ENCODE measurements at places on chromosomes 3 and 15.

DNA sequence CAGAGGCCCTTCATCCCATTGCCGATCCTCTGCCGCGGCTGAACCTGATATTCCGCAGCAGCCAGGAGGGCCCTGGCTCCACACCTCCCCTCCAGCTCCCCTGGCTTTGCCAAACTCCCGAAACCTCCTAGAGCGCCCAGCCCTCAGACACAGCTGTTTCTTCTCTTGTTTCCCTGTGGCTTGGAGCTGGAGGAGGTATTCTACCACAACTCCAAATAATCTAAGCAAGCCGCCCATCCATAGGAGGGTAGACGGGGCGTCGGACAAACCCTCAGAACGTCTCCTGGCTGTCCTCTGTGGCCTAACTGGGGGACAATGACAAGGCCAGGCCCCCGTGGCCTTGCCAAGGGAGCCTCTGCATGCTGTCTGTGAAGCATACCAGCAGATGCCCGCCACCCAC lies 10.4 kb downstream of the PLA2G4D start:
- DNase-seq: no peak

DNA sequence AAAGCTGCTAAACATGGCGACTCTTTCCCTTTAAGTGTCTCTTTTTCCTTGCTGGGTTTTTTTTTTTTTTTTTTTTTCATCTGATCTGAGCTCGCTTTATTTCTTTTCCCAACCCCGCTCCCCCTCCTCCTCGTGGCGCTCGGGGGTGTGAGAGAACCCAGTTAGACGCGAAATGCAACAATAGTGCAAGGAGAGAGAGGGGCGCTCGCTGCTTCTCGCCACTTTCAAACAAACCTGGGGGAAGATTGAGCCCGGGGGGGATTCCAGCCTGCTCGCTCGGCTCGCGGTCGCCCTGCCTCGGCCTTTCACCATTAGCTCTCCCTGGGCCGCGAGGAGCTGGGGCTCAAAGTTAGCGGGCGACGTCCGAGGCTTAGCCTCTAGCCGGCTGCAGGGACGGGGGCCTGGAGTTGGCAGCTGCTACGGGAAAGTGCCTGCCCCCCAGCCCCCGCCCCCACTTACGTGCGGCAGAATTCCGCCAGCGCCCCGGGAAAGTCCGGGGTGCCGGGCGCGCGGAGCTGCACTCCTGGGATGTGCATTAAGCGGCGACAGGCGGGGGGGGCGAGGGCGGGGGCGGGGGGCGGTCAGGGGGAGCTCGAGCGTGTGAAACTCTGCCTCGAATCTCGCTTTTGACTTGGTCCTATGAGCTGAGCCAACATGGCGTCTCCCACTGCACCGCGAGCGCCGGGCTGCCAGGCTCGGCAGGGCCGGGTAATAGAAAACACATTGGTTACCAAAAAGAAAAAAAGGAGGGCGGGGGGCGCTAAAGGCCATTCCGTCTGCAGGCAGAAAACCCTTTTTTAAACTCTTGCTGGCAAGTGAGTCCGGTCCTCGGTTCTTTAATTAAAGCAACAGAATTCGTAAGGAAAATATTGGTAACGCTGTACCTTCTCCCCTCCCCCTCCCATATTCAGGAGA lies 10.4 kb downstream of the NR2F2 start:
- DNase-seq: peak; percentile 80

DNA sequence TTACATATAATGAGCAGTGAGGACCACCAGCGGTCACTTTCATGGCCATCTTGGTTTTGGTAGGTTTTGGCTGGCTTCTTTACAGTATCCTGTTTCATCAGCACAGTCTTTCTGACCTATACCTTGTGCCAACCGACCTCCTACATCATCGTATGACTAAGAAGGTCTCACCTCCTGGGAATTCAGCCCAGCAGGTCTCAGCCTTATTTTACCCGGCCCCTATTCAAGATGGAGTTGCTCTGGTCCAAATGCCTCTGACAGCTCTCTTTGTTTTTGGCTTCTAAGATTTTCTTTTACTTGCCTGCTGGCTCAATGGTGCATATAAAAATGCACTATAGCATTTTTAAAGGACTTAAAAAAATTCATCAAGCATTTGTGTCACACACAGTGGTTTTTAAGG lies 3.2 kb upstream of the MME start:
- no peak for DNase-seq

DNA sequence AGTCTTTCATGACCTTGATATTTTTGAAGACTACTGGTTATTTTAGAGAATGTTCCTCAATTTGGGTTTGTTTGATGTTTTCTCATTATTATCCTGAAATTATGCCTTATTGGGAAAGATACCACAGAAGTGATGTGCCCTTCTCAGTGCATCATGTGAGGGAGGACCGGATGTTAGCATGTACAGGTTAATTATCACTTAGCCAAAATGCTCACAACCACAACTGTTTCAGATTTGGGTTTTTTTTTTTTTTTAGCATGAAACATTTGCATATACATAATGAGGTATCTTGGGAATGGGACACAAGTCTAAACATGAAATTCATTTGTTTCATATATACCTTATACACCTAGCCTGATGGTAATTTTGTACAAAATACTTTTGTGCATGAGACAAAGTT lies 59.8 kb downstream of the PIK3R4 start:
- DNase-seq: no peak

- DNase-seq: no peak
These were observed 48.1 kb upstream of the USP3 start for GRCh38 chr15:63456258-63456657.

GRCh38 chr15:69298354-69298696 lies 387 bp upstream of the PAQR5 start:
- no peak for DNase-seq

GRCh38 chr15:88637436-88637835 lies 1.4 kb upstream of the ISG20 start:
- DNase-seq: no peak

DNA sequence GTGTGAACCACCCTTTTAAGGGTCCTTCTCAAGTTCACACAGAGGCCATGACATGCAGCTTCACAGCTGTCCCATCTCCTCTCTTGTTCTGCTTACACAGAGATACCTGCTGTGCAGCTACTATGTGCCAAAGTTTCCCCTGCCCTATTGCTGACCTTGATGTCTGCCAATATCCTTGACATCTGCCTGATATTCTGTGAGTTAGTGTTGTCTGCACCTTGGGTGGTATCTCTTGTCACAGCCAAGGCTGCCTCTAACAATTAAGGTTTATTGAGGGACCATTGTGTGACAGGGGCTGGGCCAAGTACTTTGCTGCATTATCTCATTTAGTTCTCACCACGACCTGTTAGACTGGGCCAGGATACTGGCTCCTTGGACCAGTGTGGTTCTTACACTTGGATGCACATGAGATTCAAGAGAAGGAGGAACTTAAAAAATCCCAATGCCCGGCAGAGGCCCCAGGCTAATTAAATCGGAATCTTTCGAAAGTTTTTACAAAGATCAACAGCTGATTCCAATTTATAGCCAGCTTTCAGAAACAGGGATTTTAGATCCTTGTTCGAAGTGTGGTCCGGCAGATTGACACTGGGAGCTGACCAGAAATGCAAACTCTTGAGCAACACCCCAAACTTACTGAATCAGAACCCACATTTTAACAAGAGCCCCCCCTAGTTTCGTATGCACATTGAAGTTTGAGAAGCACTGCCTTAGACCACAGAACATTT lies 178.6 kb downstream of the SATB1 start:
- no peak for DNase-seq
